ENCODE measurements at places on chromosomes 3 and 15. TPM values are rescaled to one million over a fixed set of nuclear protein-coding genes. Genes with fewer than 3 reads are reported as not detected.

Gene GHSR
- not detected for total RNA-seq

Gene CSTA
- 0.31 TPM for total RNA-seq

Gene AGBL1
- not detected for total RNA-seq

Gene EXOG
- 17.7 TPM for total RNA-seq

DNA sequence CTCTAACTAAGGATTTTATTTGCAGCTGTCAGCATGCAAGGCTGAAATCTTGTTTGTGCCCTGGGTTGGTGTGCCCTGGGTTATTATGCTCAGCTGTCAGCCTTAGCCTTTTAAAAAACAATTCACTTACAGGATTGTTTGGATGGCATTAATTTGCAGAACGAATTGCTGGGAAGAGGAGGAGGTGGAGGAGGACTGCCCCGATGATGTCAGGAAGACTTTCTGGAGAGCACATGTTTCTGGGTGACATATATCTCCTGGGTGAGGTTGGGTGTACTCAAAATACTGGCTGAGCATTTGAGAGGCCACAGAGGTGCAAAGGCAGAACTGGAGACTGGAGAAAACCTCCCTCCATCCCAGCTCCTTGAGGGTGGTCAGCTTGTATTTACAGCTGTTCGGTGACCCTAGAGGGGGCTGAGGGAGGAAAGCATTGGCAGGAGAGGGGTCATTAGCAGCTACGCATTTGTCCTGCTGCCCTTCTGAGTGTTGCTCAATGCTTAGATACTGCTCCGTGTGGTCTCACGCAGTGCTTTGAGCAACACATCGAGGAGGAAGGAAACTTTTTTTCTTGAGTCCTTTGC lies 59.8 kb upstream of the PSMD6 start:
- DNase-seq, result no peak

- DNase-seq, result no peak
Observed at GRCh38 chr3:149151843-149152242, 22.4 kb downstream of the HPS3 start.

- peak; percentile 54 for DNase-seq
Observed at GRCh38 chr3:118884748-118885206, 149.9 kb downstream of the IGSF11 start.

- no peak for DNase-seq
Observed at GRCh38 chr3:65664446-65664845, 374.3 kb downstream of the MAGI1 start.

DNA sequence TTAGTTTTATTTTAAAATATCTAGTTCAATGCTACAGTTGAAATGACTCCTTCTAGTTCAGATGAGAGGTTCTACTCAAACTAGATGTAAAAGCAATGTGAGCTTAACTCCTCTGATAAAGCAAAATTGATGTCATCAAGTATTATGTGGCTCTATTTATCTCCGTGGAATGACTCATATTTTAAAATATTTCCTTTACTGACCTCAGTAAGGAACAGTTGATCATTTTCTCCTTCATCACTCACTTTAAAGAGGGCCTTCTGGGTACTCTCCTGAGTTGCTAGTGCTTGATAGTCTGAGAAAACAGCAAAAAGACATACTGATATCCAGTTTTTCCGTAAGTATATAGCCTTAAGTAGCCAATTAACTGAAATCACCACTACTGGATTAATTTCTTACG lies 1099.3 kb downstream of the ROBO2 start:
- no peak for DNase-seq

- no peak for DNase-seq
Observed at GRCh38 chr15:70286113-70286806, 188.5 kb upstream of the TLE3 start.

DNA sequence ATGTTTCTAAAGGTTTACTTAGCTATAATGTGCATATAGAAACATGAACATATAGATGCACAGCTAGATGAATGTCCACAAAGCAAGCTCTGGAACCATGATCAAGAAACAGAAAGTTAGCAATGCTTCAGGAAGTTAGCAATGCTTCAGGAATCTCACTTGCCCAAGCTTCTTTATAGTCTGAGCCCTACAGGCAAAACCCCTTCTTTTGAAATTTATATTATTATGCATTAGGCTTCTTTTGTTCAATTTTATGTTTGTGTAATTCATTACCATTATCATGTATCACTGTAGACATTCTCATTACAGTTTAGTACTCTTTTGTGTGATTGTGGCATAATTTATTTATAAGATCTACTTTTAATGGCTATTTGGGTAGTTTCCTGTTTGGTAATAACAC lies 286.4 kb upstream of the BCHE start:
- no peak for DNase-seq

- DNase-seq, result no peak
Observed at GRCh38 chr15:89353991-89354390, 19.4 kb upstream of the POLG start.

DNA sequence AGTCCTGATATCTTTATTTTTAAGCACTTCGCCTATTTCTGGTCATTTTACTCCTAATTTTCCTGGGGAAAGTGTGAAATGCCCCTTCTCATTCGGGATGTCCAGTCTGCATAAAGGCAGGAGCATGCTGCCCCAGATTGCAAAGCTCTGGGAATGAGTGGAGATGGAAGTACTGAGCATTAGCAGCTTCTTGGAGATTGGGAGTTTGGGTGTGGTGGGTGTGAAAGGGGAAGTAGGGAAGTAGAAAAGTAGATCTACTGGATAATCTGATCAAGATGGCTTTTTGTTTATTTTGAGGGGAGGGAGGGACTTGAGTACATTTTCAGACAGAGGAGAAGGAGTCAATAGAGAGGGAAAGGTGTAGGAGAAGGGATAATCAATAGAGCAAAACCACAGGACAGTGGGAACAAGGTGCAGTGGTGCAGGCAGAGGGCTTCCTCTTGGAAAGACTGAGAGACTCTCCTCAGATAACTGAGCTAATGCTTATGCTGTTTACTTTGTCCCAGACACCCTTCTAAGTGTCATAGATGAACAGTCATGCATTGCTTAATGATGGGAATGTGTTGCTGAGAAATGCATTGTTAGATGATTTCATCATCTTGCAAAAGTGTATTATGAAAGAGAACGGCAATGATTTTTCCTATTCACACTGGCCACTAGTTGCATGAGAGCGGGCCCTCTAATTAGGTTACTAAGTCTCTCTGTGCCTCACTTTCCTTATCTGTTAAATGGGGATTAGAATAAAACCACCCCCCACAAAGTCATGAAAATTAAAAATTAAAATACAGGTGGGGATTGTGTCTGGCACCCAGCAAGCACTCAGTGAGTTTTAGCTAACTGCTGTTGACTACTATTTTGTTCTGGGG lies 45.5 kb downstream of the PHLDB2 start:
- DNase-seq, result no peak

All from CD8-positive, alpha-beta memory T cell (primary cell).